Glutamatergic neuron (in vitro differentiated cells): ENCODE measurements at places on chromosomes 7 and 10.

DNA sequence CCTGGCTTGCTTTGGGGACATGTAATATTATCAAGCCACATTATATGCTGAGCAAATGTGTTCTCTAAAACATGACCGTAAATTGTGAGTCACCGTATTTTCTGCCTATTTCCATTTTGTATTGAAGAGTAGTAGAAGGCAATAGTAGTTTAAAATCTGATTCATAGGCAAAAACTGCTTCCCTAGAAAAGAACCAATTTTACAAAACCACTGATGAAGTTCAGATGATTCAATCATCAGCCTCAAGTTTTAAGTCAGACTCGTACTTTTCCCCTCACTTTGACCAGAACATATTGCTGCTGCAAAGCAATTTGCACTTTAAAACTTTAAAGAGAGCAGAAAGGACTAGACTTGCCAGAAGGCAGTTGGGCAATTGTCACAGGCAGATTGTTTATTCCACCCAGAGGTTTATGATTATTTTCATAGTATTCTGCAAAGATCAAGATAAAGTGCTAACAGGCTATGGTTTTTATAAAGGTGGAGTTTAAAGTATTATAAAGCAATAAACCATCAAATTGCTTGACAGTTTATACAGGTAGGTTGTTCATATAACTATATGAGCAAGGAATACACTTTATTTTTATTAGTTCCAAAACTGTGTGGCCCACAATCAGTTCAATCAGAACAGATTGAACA, 168.2 kb downstream of the ETV1 start:
- DNase-seq = no peak

DNA sequence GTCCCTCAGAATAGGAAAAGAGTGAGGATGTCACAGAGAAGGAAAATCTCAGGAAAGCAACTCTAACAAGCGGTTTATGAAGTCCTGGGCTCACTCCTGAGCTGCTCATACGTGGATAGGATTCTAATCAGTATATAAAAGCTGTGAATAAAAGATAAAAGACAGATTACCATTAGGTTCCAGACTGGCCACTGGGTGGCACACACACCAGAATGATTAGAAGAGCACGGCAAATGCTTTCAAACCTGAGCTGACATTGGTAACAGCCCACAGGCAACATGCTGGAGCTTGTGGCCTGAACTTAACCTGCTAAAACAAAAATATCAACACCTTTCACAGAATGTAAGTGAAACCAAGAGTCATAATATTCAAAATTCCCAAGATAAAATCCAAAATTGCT, 370.8 kb downstream of the GRID1 start:
- no peak for DNase-seq

DNA sequence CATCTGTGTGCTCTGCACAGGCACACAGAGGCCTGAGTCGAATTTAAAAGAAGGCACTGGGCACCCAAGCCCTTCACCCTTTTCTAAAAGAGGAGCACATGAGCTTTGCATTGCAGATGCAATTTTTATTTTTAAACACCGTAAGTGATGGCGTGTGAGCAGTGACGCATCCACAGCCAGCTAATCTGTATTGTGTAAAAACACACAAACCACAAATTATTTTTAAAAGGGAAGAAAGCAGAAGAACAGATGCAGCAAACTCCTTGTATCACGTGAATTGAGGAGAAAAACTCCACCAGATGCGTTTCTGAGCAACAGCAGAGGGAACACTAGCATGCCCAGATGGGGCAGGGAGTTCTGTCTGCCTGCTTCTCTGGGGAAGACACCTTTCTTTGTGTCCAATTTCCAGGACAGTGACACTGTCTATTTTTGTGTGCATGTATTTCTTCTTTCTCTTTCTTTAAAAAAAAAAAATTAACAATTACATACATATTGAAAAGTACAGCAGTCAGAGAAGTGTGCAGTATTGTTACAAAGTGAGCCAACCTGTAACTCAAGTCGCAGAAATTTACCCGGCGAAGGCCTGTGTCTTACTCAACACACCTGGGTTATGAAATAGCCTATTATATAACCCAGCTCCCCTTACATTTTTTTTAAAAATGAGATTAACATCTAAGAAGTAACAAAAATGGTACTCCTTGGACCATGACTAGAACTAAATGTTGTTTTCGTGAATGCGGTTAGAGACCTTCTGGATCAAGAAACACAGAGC, 39.2 kb downstream of the EEPD1 start:
- DNase-seq = no peak

DNA sequence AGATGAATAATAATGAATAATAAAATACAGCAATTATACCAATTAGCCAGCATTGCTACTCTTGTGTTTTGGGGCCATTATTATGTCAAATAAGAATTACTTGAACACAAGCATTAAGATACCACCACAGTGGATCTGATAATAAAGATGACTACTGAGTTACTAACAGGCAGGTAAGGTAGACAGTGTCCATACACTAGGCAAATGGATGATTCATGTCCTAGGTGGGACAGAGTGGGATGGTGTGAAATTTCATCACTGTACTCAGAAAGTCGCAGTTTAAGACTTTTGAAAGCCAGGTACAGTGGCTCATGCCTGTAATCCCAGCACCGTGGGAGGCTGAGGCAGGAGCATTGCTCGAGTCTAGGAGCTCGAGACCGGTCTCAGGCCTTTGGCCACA, 8.7 kb upstream of the UNC5B start:
- no peak for DNase-seq

- no peak for DNase-seq
Observed at GRCh38 chr7:43283706-43284105, 171.3 kb downstream of the HECW1 start.

- no peak for DNase-seq
Observed at GRCh38 chr7:21077602-21078001, 290.9 kb upstream of the SP8 start.

GRCh38 chr7:2405201-2405600, 1.8 kb downstream of the CHST12 start:
- no peak for DNase-seq

DNA sequence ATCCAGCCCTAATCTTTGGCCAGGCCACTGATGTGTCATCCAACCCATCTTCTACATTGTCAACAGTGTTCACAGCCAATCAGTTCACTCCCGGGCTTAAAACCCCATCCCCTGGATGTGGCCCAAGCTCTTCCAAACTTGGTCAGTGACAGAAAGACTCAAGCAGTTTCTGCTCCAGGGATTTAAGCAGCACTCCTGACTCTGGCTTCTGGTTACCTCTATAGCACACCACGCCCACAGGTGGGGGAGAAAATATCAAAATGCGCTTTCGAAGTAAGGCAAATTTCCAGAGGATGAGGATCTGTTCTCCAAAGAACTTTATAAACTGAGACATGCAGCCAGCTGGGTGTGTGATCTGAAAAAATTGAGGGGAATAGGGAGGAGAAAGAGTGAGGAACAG, 35.9 kb downstream of the DENND11 start:
- no peak for DNase-seq

DNA sequence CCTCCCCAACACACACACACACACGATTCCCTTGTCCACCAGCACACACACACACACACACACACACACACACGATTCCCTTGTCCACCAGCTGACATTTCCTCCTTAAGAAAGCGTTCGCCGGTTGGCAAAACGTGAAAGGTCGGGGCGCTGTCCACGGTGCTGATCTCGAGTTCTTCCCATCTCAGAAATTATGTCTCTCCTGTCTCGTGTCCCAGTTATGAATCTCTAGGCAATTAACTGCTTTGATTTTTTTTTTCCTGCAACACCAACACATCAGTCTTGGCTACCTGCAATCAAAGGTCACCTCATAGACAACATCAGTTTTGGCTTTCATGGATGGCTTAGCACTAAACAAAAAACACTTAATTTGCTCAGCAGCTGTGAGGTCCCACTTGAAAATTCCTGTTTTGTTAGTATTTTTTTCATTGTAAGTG, 1.9 kb downstream of the INA start:
- peak; percentile 24 for DNase-seq

- no peak for DNase-seq
Observed at GRCh38 chr10:123993534-123994416, 99.6 kb downstream of the CHST15 start.

DNA sequence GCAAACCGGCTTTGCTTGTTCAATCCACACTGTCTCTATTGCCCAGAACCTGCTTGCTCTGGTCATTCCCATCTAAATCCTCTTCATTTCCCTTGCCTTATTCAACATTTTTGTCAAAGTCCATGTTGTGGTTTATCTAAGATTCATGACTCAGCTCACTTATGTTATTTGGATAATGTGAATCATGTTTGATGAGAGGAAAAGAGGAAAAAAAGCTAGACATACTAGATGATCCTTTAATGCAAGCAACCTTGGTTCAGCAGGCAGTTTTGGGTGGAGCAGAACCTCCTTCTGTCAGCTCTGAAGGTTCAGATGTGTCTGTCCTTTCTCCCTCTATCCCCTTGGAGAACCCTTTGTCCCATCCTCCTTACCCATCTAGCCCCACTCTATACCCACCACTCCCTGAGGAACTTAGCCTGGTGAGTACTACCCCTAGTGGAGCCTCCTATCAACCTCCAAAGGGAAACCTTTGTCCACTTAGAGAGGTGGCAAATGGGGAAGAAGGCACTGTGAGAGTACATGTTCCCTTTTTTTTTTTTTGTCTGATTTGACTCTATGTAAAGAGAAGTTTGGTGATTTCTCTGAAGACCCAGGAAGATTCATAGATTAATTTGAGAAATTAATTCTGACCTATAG, 2.1 kb upstream of the SAMD9L start:
- no peak for DNase-seq

DNA sequence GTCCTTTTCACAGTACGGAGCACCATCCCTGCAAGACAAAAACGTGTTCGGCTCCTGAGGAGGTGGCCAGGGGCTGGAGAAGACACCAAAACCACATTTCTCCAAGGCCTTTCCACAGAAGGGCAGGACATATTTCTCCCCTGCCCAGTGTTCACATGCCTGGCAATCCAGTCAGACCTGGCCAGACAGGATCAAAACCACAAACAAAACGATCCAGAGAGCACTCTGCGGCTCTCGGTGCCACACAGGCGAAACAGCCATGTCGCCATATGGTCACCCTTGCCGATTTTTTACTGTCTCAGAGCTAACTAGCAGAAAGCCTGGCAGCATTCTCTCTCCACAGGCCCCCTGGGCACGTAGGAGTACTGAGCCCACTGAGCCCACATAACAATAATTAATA, 113.0 kb downstream of the ABLIM1 start:
- no peak for DNase-seq
